ENCODE measurements at places on chromosomes 13 and 19.

DNA sequence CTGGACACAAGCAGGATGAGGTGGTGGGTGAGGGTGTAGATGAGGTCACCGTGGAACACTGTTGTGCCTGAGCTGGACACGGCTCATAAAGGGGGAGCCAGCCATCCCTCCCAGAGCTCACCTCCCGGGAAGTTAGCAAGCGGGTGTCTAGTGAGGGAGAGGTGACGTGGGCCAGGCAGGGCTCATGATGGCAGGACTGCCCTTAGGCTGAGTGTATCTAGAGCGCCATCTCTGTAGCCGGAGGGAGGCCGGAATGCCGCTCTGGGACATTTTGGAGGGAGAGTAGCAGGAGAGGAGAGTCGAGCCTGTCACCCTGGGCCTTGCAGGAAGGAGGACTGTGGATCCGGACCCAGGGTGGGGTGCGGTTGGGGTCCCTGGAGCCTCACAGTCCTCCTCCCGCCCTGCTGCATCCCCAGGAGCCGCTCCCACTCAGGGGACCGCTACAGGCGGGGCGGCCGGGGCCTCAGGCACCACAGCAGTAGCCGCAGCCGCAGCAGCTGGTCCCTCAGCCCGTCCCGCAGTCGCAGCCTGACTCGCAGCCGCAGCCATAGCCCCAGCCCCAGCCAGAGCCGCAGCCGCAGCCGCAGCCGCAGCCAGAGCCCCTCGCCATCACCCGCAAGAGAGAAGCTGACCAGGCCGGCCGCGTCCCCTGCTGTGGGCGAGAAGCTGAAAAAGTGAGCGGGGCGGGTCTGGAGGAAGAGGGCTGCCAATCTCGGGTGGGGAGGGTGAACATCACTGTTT lies 9.2 kb downstream of the ZNF296 start:
- no peak for DNase-seq

GRCh38 chr19:48346191-48346590 lies 17.5 kb downstream of the TMEM143 start:
- no peak for DNase-seq

DNA sequence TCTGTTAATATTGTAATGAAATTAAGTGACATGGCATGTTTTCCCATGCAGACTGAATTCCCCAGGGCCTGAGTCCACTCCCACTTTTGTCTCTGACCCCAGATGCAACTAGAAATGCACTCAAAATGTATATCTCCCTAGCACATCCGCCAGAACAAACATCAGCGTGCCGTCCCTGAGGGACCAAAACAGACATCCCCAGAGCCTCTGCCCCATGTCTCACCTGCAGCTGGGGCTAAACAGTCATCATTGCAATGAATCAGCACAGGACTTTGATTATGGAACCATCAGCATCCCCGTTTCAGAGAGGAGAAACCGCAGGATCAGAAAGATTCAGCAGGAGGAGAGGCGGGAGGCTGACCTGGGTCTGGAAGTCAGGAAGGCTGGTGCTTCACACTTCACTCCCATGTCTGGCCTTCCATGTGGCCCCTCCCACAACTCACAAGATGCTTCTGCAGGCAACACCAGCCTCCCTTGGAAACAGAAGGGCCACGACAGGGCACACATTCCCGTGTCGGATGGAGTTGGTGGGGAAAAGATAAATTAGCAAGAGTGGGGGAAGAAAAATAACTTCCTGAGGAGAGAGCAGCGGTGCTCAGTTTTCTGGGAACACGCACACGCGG lies 130.6 kb upstream of the VSTM2B start:
- no peak for DNase-seq

DNA sequence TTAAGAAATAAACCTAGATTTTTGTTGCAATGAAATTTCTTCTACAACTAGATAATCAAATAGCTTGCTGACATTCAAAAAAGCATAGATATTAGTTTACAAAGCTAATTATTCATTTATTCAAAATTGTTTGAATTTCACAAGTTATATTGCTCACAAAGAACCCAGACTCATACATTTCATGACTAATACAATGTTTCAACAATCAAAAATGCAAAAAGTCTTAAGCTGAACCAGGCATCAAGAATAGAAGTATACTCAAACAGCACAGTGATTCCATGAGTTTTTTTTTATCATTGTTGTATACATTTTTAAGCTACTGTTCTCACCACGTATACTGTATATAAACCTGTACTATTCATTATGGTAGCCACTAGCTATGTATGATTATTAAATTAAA lies 51.0 kb downstream of the DIAPH3 start:
- DNase-seq, result no peak

DNA sequence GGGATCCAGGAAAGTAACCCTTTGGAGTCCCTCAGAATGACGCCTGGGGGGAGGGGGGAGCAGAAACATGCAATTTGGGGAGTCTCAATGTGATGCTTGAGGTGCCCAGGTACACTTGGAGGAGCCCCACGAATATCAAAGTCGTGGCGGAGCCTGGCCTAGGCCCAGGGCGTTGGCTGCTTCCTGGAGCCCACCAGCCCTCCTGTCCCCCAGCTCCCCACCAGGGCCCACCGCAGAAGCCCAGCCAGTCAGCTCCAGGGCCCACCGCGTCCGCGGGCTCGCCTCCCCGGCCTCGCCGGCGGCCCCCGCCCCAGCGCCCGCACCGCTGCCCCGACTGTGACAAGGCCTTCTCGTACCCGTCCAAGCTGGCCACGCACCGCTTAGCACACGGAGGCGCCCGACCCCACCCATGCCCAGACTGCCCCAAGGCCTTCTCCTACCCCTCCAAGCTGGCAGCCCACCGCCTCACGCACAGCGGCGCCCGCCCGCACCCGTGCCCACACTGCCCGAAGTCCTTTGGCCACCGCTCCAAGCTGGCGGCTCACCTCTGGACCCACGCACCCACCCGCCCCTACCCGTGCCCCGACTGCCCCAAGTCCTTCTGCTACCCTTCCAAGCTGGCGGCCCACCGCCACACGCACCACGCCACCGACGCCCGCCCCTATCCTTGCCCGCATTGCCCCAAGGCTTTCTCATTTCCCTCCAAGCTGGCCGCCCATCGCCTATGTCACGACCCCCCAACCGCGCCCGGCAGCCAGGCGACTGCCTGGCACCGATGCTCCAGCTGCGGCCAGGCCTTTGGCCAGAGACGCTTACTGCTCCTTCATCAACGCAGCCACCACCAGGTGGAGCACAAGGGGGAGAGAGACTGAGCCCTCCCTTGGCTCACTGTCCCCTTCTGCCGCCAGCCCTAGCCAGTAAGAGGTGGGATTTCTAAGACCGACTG lies 2.1 kb downstream of the ZNF575 start:
- no peak for DNase-seq

GRCh38 chr19:10690341-10690781 lies 10.9 kb upstream of the QTRT1 start:
- DNase-seq, result no peak

- no peak for DNase-seq
These were observed 6.4 kb downstream of the GNA15 start for GRCh38 chr19:3142292-3142670.

- no peak for DNase-seq
These were observed 3.2 kb upstream of the NKG7 start for GRCh38 chr19:51375504-51376221.

- DNase-seq, result no peak
These were observed 158.1 kb downstream of the ZNF486 start for GRCh38 chr19:20325151-20325550.

DNA sequence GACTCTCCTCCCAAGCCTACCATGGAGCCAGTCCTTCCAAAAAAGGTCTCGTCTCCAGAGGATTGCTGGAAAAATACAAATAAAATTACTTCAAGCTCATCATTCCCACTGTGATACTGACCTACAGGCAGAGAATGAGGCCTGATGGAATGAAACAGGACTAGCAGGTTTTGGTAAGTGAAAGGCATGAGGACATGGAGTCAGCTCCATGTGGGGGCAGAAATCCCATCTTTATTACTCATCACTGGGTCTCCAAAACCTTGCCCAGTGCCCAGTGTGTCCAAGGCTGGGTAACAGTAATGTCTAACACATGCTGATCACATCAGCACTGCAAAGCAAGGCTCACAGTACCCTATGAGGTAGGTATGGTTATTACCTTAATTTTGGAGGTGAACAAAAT lies 235.4 kb downstream of the DNAJC15 start:
- DNase-seq, result no peak

DNA sequence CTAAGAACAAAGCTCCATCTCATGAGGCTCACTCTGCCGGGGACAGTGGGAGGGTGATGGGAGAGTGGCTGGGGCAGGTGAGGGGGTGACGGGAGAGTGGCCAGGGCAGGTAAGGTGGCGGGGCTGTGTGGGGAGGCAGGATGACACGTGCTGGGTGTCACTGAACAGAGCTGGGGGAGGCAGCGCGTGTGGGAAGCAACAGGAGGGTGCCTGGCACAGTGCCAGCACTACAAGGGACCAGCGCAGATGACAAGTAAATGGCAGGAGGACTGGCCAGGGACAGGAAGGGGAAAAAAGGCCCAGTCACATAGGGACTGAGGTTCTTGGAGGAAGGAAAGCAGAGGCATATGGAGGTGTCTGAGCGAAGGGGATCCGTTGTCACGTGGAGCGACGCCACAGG lies 129.9 kb downstream of the RNF17 start:
- no peak for DNase-seq

- no peak for DNase-seq
These were observed 521.2 kb upstream of the NBEA start for GRCh38 chr13:34420702-34421346.
